Effector CD8-positive, alpha-beta T cell (primary cell): ENCODE measurements at places on chromosomes 13 and 19.

- no peak for DNase-seq
Measured at GRCh38 chr19:628168-628567, 5.2 kb downstream of the POLRMT start.

DNA sequence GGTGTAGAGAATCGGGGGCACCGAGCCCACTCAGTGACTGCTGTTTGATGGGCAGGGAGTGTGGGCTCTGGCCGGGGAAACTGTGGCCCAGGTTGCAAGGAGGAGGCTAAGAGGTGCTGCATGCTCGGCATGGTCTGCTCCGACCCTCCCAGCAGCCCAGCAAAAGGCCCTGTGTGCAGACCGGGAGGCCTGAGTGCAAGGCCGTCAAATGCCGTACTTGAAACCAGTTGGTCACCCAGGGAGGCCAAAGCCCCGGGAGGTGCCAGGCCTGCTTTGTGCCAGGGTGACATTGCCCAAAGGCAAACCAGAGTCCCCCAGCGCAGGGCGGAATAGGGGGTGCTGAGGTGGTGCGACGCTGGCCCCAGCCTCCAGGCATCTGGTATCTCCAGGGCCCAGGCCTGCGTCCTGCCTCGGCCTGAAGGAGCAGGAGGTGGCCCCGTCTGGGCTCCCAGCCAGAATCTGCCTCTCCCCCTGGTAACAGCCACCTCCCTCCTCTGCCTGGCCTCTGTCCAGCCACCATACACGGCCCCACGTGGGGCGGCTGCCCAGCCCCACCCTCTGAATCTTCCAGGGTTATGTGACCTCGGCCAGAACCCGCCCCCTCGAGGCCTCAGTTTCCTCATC lies 4.0 kb downstream of the PIK3R2 start:
- no peak for DNase-seq

- no peak for DNase-seq
Measured at GRCh38 chr13:39448834-39449233, 154.2 kb downstream of the LHFPL6 start.

GRCh38 chr19:55090564-55090963 lies 14.9 kb downstream of the EPS8L1 start:
- no peak for DNase-seq

GRCh38 chr13:72246396-72246795 lies 379.4 kb upstream of the DACH1 start:
- no peak for DNase-seq

GRCh38 chr19:6868351-6868750 lies 19.0 kb upstream of the ADGRE1 start:
- DNase-seq = no peak

GRCh38 chr19:19205416-19206410 lies 2.5 kb upstream of the NR2C2AP start:
- DNase-seq = no peak

- DNase-seq = peak; percentile 48
Measured at GRCh38 chr19:8615813-8616596, 5.5 kb upstream of the ADAMTS10 start.

DNA sequence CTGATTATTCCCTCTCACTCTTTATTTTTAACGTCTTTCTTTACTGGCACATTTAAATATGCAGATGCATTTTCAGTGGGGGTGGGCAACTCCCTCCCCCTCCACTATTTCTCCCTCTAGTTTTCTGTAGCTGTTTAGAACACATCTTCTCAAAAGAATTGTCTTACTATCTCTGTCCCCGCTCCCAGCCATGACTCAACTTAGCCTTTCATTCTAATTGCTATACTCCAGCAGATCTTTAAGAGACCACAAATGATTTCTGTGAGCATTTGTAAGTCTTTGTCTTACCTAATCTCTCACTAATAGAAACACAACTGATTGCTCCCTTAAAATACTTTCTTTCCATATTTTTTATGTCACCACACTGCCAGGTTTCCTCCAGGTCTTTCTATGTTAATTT lies 350.9 kb downstream of the SPRY2 start:
- DNase-seq = no peak

DNA sequence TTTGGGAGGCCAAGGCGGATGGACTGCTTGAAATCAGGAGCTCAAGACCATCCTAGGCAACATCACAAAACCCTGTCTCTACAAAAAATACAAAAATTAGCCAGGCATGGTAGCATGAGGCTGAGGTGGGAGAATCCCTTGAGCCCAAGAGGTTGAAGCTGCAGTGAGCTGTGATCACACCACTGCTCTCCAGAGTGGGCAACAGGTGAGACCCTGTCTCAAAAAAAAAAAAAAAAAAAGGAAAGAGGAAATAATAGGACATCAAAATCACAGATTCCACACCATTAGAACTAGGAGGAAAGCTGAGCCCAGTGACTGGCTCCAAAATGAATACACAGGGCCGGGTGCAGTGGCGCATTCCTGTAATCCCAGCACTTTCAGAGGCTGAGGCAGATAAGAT lies 3.2 kb upstream of the ZNF8 start:
- no peak for DNase-seq

- no peak for DNase-seq
Measured at GRCh38 chr19:38554676-38555141, 63.0 kb downstream of the MAP4K1 start.

DNA sequence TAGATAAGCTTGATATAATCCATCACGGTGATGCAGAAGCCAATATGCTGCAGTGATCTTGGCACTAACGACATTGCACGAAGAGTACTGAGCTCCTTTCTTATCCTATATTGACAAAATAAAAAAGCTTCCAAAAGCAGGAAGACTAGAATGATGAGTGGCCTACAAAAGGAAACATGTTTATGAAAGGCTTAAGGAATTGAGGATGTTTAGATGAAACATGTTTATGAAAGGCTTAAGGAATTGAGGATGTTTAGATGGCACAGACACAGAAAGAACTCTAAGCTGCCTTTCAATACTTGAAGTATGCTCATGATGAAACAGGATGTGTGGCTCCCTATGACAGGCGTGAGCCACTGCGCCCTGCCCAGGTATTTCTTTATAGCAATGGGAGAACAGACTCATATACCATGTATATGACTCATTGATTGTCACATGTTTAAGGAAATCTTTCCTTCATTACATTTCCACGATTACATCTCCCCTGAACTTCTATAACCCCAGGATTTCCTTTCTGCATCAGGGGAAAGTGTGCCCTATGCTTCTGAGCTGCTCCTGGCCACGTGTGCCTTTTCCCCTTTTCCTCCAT lies 690.8 kb upstream of the ARGLU1 start:
- no peak for DNase-seq

GRCh38 chr13:27406178-27406939 lies 18.1 kb upstream of the GTF3A start:
- DNase-seq = no peak

GRCh38 chr19:43407416-43408005 lies 7.2 kb upstream of the TEX101 start:
- DNase-seq = no peak

DNA sequence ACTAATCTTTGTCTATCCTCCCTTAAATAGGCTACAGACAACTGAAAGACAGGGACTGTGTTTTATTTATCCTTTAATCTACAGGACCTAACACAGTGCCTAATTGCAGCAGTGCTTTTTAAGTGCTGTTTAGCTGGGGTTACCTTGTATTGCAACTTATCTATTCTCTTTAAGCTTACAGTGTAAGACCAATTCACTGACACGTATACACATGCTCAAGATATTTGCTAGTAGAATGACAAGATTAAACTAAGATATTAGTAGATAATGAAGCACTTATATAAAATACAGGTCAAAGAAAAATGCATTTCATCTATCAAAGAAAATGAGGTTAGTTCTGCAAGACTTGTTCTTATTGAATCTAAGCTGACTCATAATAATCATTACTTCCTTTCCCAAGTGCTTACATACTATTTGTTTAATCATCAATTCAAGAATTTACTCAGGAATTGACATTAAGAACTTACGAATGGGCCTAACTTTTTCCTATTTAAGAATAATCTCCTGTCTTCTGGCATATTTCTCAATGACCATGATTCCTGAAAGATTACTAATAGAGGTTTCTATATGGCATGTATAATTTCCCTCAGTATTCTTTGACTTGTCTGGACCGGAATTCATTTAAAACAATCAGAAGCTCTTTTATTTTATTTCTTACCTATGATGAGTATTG lies 75.8 kb upstream of the MAB21L1 start:
- DNase-seq = no peak

- no peak for DNase-seq
Measured at GRCh38 chr19:55382522-55383054, 1.5 kb downstream of the TMEM238 start.

- DNase-seq = no peak
Measured at GRCh38 chr13:75467040-75467728, 14.8 kb downstream of the TBC1D4 start.

DNA sequence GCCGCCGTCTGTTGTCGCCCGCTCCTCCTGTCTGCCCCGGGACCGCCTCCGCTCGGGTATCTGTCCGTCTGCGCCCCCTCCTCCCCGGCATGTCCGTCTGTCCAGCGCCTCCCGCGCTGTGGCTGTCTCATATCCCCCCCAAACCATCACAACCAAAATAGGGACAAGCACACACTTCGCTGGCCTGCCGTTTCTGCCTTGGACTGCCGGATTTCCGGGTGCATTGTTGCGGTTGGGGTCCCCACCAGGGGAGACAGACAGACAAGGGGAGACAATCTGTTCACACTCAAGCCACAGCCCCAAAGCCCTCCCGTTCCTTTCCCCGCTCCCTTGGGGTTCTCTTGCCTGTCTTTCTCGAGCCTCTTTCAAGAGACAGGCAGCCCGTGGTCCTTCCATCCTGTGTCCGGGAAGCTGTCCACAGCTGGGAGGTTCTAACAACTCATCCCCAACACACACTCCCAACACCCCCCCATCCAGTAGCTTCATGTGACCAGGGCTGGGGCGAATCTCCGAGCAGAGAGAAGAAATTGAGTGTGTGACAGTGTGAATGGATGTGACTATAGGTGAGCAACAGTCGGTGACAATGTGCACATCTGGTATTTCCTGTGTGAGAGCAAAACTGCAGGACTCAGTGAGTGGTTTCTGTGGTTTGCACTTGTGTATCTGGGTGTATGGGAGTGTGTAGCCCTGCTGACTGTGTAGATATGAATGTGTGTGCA lies 16.5 kb upstream of the FOSB start:
- DNase-seq = peak; percentile 63

GRCh38 chr13:80151016-80151415 lies 189.9 kb downstream of the SPRY2 start:
- DNase-seq = no peak

DNA sequence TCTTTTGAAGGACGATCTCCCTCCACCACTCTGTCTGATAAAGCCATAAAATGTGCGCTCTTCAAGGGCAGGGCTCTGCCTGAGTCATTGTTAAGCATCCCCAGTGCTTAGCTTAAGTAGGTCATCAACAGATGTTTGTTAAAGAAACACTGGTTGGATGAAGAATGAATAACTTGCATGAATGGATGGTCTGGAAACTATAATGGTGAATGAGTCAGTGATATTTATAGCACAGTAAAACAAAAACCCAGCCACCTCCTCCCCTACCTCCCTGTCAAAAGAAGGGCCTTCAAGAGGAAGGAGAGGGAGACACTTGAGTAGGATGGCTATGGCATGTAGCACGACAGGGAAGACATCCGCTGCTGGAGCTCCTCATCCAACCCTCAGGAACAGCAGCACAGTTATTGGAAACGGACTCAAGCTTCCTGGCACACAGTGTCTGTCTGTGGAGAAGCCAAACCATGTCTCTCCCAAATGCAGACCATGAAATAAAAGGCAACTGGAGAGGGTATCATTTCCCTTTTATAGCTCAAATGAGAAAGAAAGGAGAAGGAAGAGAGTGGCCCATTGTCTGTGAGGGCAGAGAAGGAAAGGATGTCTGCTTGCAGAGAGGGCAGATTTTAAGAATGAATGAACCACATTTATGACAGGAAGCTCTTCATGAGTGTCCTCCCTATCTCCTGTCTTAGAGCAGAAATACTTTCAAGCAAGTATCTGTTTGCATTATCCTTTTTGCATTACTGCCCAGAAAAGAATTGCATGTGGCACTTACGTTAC lies 183.5 kb upstream of the UBL3 start:
- DNase-seq = no peak

DNA sequence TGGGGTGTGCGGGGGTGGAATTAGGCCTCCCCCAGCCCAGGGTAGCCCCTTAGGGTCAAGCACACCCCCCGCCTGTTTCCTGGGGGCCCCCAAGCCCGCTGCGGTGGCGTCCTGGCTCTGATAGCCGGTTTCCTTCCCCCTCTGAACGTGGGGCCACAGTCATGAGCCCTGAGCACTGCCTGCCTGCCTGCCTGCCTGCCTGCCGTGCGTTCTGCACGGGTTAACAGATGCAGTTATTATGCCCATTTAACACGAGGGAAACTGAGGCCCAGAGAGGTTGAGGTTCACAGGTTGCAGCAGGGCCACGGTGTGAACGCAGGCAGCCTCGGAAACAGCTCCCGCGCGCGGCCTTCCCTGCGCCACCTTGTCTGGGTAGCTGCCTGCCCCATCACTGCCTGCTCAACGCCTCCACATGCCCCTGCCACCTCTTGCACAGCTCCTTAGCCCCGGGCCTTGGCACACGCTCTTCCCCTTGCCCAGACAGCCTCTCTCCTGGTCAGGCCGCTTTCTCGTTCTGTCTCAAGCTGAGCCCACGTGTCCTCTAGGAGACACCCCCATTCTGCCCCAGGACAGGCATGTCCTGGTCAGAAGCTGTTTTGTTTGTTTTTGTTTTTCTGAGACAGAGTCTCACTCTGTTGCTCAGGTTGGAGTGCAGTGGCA lies 1.2 kb upstream of the GAMT start:
- no peak for DNase-seq

DNA sequence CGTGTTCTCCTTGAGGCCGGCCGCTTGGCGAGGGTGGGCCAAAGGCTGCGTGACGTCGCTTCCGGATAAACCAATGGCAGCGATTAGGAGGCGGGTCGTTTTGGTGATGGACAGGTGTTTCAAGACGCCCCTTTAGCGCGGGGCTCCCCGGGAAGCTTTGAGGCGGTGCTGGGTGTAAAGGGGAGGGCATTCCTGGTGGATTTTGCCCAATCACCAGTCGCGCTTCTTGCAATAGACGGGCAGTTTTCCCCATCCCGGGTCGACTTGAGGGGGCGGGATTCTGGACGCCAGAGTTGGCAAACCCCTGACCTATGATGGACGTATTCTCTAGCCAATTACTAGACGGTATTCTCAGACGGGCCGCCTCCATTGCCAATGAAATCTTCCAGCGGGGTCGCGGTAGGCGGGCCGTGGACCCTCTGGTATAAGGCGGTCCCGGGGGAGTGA lies 264 bp upstream of the PRMT1 start:
- peak; percentile 97 for DNase-seq

DNA sequence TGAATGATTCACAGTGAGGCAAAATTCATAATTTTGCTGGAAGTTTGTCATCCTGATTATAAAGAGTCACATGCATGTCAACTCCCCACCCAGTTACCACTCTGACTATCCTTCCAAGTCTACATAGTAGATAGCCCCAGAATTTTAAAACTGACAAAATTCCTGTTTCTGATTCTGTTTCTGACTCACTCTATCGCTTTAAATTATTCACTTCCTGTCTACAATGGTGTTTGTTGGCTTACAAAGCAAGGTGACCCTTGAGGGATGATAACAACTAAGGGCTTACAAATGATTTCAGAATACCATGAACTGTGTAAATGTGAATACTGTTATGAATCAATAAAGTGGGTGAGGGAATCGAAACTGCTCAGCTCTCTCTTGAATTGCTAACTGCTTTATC lies 98.7 kb upstream of the KL start:
- no peak for DNase-seq
